ENCODE measurements at places on chromosomes 13 and 19.
A peak's percentile ranks its signal among the peaks of the same experiment; 100 is the strongest.

GRCh38 chr19:44742330-44743061 lies 6.0 kb upstream of the BCL3 start:
- peak; percentile 34 for DNase-seq

- DNase-seq = no peak
Observed at GRCh38 chr13:112486386-112487126, 101.4 kb downstream of the TUBGCP3 start.

DNA sequence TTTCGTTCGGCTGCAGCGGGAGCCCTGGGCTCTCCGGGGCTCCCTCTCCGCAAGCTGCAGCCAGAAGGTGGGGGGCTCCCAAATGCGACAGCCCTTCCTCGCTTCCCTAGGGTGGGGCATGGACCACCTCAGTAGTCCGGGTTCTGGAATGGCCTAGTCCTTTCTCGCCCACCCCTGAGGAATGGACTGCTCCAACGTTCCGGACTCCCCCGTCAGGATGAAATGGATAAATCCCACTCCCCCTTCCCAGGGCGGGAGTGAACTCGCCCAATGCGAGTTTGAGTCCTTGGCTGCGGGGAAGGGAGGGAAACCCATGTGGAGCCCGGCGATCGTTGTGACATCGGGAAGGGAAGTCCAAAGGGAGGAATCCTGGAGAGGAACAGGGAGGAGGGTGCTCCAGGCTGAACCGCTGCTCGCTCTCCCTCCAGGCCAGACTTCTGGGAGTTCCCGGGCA lies 5.5 kb downstream of the HRC start:
- peak; percentile 75 for DNase-seq

DNA sequence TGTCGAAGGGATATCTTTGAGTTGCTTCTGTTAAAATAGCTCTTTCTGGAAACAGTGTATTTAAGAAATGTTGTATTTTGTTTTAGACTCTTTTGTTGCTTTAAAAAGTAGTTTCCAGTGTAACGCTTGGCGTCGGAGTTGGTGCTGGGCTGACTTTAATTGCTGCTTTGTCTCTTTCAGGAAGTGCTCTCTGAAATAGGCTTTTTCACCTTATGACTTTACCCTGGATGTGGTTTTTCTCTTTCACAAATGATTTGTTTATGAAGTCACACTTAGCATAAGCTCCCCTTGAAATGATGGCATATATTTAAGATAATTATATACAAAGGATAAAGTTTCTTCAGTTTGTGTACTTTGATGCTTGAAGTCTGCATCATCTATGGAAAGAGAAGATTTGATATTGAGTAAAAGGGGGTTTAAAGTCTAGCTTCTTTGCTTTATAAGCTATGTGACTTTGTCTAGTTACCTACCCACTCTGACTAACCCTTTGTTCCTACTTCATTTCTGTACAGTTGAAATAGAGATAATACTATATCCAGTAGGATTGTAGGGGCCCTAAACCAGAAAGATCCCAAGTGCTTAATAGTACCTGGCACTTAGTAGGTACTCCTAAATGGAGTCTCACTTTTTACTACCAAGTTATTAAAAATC lies at the start of gene GPR18:
GPR18 (minus strand) TSS at position 170 of the 651 bp plus-strand sequence. CDS start 2,507 bp downstream, outside the sequence.
- DNase-seq = peak; percentile 15

GRCh38 chr13:93466502-93467036 lies 240.0 kb downstream of the GPC6 start:
- no peak for DNase-seq

GRCh38 chr13:61592489-61592888 lies 176.8 kb upstream of the PCDH20 start:
- DNase-seq = no peak

DNA sequence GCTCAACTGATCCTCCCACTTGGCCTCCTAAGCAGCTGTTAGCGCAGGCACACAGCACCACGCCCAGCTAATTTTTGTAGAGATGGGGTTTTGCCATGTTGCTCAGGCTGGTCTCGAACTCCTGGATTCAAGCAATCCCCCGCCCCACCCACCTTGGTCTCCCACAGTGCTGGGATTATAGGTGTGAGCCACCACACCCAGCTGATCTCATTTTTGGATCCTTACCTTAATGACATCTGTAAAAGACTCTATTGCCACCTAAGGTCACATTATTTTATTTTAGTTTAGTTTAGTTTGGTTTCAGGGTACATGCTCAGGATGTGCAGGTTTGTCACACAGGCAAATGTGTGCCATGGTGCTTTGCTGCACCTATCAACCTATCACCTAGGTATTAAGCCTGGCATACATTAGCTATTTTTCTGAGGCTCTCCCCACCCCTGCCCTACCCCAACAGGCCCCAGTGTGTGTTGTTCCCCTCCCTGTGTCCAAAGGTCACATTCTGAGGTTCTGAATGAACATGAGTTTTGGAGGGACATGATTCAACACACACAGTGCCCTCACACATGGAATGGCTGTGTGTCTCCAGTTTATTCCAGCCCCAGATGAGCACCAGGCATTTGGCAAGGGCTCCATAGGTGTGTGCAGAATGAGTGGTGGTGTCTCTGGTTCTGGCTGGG lies 1.3 kb downstream of the OR10H5 start:
- DNase-seq = no peak

DNA sequence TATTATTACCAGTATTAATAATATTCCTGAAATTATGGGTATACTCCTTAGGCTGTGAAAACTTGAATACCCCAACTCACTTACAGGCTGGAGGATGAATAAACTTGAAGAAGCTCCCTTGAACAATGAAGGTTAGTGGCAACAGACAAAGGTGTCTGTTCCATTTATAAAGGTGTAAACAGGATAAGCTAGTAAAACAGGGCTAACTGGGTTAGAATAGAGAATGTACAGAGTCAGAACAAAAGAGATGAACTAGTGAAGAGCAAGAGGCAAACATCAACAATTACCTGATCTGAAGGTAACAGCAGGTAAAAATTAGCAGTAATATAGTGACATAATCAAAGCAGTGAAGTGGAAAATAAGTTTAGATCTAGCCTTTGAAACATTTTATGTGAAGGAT lies 23.2 kb downstream of the MICU2 start:
- no peak for DNase-seq

DNA sequence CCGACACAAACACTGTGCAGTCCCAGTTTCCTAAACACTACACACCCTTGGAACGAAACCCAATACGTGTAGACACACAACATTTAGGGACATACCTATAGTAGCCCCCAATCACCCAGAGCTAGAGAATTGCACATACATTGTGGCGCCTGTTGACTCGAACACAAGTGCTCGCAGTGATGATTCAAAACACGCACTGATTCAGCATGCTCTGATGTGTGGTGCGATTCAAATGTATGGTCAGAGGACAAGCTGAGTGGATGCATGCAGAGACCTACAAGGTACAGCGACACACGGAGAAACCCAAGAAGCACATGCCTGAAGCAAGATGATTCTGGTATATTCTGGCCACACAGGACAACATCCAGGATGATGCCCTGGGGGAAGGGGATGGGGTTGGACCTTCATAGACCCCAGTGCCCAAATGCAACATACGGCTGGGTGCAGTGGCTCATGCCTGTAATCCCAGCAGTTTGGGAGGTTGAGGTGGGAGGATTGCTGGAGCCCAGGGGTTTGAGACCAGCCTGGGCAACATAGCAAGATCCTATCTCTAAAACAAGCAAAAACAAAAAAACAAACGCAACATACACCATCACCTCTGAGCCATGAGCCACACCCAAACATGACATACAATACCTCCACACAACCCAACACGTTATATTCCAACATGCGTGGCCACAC lies 997 bp upstream of the KCNN4 start:
- DNase-seq = no peak

DNA sequence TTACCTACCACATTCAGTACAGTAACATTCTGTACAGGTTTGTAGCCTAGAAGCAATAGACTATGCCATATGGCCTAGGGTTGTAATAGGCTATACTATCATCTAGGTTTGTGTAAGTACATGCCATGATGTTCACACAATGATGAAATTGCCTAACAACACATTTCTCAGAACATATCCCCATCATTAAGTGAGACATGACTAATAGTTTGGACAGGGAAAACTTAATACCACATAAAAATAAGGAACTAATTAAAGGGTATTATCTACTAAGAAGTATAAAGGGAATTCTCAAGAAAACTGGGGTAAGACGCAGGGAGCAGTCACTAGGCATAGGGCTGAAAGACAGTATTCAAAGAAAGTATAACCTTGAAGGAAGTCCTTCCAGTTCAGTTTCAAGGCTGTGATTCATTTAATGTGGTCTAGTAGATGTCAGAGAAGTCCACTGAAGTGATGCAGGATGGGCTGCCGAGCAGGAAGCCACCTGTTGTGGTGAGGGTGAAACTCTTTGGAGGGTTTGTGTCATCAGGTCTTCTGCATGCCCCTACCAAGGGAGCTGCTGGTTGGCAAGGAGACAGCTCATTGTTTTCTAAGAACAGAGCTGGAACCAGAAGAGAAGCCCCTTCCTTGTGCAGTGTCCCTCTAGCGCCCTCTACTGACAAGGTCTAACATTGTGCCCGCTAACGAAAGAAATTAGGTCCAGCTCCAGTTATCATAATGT lies 122.9 kb downstream of the OLFM4 start:
- DNase-seq = peak; percentile 32

GRCh38 chr13:51595416-51595815 lies 11.2 kb downstream of the WDFY2 start:
- no peak for DNase-seq

DNA sequence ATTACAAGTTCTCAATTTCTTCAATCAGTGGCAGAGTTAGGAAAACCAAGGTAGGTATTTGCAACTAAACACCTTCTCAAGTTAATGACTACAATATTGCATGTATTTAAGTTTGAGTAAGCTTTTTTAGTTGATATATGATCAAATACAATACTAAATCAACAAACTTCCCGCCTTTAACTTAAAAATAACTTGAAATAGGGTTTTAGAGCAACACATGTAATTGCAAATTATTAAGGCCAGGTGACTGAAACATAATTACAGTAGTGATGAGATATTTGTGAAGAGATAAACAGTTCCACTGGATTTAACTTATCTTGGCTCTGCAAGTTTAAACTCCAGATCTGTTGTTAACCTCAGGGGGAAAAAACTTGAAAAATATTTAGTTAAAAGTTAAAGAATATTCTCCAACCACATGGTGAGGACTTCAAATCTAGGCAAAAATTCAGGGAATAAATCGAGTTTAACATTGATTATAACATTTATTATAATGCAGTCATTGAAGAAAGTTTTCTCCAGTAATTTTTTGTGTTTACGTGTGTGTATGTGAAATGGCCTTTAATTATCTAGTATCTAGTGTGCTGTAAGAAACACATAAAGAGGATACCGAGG lies 3.6 kb downstream of the DACH1 start:
- peak; percentile 16 for DNase-seq

GRCh38 chr19:1901940-1902404 lies 3.2 kb upstream of the ADAT3 start:
- DNase-seq = no peak

GRCh38 chr13:113410472-113411201 lies 42.7 kb downstream of the ADPRHL1 start:
- DNase-seq = no peak

- DNase-seq = no peak
Observed at GRCh38 chr19:7744199-7744786, 3.0 kb downstream of the CD209 start.
